ENCODE measurements at places on chromosomes 11 and 22.

DNA sequence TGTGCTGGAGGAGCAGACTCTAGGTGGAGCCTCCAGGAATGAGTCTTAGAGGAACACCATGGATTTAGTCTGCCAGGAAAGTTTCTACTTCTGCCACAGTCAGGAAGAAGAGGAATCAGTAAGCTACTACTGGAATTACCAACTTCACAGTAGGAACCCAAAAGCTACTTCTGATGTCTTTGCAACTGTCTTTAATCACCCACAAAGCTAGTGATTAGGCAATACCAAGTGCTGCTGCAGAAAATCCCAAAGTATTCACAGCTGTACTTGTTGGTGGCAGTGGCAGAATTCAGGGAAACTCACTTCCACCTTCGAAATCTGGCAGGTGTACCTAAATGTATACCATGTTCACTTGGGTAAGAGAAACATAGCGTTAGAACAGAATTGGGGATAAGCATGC is 264.5 kb upstream of the SORL1-AS1 start:
- DNase-seq = no peak

DNA sequence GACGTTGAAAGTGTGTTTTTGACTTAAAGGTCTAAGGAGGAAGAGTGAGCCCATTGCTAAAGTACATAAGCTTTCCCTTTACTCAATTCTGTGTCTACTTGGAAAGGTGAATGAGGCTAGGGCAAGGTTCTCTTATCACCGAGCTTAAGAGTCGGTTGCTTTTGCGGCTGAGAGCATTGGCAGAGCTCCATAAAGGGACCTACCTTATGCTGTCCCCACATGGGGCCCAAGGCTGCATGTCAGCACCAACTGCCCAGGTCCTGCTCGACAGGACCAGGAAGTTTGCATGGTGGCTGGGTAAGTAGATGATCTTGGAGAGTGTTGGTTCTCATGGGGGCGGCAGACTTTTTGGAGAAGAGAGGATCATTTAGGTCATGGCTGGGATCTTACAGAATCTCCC is 91.2 kb downstream of the ZBTB16 start:
- no peak for DNase-seq

DNA sequence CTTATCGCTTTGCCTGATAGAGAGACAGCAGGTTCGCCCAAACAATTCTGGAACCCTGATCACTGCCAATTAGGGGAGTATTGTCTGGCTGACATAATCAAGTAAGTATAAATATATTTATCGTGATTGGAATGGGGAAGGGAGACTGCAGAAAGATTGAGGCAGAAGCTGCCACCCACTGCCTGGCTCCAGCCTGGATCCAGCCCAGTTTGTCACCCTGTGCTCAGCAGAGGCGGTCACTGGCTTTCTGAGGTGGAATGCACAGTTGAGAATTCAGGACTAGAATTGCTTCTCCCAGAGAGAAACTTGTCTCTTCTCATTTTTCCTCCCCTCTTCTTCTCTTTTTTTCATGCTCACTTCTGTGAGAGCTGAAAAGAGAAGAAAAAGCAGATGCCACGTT is 25.9 kb downstream of the GRAP2 start:
- DNase-seq = no peak

- no peak for DNase-seq
Observed at GRCh38 chr11:67442504-67443404, 522 bp downstream of the CORO1B start.

DNA sequence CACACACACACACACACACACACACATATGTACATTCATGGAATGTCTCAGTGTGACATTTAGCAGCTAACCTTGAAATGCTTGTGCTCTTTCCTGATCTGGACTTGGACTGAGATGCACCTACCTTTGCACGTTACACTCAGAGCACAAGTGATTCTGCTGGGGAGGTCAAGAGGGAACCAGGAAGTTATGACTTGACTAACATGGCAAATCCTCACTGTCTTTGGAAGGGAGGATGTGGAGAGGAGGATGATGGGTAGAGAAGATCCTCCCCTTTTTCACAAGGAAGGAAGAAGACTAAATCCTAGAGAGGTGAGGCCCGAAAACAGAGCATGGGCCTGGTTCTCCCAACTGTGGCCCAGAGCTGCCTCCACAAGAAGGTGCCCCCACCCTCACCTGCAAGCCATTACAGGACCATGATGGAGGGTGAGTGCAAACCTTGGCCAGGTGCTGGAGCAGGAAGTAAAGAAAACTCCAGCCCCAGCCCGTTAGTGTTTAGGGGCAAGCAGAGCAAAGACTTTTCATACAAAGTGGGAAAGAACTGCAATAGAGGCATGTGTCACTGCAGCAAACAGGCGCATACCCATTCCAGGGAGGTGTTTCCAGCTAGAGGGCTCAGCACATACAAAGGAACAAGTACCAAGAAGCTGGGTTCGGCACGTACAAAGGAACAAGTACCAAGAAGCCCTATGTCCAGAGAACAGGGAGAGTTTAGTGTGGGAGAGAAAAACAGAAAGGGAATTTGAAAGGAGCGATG is 26.4 kb downstream of the SCN4B start:
- DNase-seq = no peak

- DNase-seq = peak; percentile 83
Observed at GRCh38 chr22:36028646-36029405, at the start of gene RBFOX2. RBFOX2 (minus strand) TSS chr22:36028824; CDS start chr22:36028425, 399 bp downstream.

DNA sequence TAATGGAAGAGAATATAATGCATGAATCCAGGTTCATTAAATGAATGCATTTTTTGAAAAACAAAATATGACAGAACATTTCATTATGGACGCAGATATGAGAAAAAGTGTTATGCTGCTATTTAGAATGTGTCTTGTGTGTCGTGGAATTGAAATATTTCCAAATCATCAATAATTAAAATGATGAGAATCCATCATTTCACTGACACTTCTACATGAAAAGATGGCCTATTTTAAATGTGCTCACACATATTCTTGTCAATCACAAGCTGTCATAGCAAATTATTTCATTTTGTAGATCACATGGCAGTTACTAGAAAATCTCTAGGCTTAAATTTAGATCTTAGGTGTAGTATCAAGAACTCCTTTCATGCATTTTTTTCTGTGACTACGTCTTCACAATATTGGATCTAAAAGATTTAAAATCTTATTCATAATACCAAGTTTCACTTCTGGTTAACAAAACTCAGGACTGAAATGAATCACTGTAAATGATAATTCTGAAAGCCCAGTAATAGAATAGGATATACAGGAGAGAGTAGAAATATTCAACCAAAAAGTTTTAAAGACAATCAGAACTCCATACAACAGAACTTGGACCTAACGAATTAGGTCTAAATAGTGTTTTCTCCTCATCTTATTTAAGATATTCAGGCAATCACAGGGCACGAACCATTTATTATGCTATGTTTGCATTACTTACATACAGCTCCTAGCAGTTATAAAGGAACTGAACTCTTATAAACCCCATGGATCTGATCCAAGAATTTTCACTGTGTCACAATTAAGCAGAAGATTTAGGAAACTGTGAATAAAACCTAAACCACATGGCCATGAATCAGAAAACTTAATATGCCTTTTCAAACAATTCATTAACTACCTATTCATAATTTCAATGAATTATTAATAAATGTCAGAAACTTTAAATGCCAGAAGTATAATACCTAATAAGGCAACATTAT is 67.7 kb downstream of the DCDC1 start:
- DNase-seq = no peak

GRCh38 chr11:134562941-134563471 is 151.0 kb upstream of the B3GAT1 start:
- no peak for DNase-seq

DNA sequence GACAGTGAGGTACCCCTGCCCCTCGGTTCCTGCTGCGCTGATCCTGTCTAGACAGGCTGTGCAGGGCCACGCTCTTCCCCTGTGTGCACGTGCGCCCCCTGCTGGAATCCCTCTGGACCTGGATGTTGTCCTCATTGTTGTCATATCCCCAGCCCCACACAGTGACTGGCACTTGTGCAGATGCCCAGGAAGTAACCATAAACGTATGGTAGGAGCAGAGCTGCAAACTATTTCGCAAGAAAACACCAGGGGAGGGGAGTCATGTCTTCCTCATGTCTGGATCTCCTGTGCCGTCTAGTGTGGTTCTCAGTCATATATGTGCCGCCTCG is 114.7 kb downstream of the CRYBB2 start:
- DNase-seq = no peak

- no peak for DNase-seq
Observed at GRCh38 chr11:47329431-47329986, 23.0 kb downstream of the MYBPC3 start.

DNA sequence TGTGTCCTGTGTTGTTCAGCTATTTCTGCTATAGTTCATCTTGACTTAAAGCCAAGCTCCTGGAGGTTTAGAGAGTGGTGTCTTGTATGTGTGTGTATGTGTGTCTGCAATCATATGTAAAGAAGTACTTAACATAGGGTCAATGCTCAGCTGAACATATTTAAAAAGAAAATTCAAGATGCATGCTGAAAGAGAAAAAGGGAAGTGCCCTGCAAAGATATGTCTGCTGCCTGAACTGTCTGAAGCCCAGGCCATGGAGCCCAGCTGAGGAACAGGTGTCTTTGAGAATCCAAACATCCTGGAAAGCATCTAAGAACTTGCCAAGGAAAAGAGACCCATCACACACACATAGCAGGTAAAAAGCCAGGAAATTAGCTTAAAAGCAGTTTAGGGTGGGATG is 6.6 kb downstream of the TCN1 start:
- no peak for DNase-seq

GRCh38 chr11:86461892-86462291 is 87.2 kb downstream of the CCDC81 start:
- no peak for DNase-seq

DNA sequence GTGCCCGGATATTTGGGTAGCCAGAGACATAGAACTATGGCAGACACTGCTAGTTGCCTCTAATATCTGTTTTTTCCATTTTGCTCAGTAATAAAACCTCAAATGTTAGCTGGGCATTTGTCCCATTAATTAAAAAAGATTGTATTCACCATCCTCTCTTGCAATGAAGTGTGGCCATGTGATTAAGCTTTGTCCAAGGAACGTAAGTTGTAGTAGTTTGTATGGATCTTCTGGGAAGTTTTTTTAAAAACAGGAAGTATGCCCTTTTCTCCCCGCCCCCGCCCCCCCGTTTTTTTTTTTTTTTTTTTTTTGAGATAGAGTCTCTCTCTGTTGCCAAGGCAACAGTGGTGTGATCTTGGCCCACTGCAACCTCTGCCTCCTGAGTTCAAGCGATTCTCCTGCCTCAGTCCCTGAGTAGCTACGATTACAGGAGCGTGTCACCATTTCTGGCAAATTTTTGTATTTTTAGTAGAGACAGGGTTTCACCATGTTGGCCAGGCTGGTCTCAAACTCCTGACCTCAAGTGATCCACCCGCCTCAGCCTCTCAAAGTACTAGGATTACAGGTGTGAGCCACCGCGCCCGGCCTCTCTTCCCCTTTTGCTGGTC is 1.7 kb upstream of the TMEM135 start:
- DNase-seq = no peak

GRCh38 chr11:17570034-17570433 is 23.0 kb downstream of the OTOG start:
- peak; percentile 27 for DNase-seq

GRCh38 chr11:20467487-20468185 is 80.1 kb downstream of the PRMT3 start:
- no peak for DNase-seq

GRCh38 chr11:118277312-118277711 is 13.2 kb upstream of the MPZL2 start:
- no peak for DNase-seq

All from amygdala (tissue), 56 donors.